ENCODE measurements at places on chromosomes 11 and 22. TPM values are rescaled to one million over a fixed set of nuclear protein-coding genes. Genes with fewer than 3 reads are reported as not detected.

Gene SLC16A8
- total RNA-seq: 1.2 TPM

Gene ME3
- total RNA-seq: 86.1 TPM

Gene DEAF1
- 41.1 TPM for total RNA-seq

Gene SLC37A2
- total RNA-seq: 1.2 TPM

Gene RIC3
- 23.1 TPM for total RNA-seq

Gene CSRP3
- total RNA-seq: not detected

Gene CBLIF
- not detected for total RNA-seq

Gene CHST1
- 12.5 TPM for total RNA-seq

Gene PPME1
- total RNA-seq: 34.7 TPM

Gene TPBGL
- total RNA-seq: not detected

Gene SEC14L6
- 0.49 TPM for total RNA-seq

Gene ADAMTS8
- total RNA-seq: 2.0 TPM

Gene FAM111A
- total RNA-seq: 5.7 TPM

Gene DDI1
- not detected for total RNA-seq

Gene DRICH1
- 0.49 TPM for total RNA-seq

Gene SLC22A6
- total RNA-seq: 5.7 TPM

Gene MAP6
- total RNA-seq: 77.9 TPM

Gene HTR3B
- 0.25 TPM for total RNA-seq

Gene SNX32
- total RNA-seq: 10.8 TPM

Gene TYR
- not detected for total RNA-seq

Gene SDHAF2
- total RNA-seq: 29.3 TPM

Gene MMP13
- 0.25 TPM for total RNA-seq

Gene CD151
- 28.5 TPM for total RNA-seq

Gene MPPED1
- total RNA-seq: 339 TPM

Gene BEST1
- total RNA-seq: 0.49 TPM

Gene DGCR6
- total RNA-seq: 6.4 TPM

Gene TMEM151A
- total RNA-seq: 7.6 TPM

Gene CARD16
- not detected for total RNA-seq

Gene CSNK2A3
- 2.5 TPM for total RNA-seq

Gene AASDHPPT
- 199 TPM for total RNA-seq

Gene TRIM48
- not detected for total RNA-seq

Gene TMEM86A
- total RNA-seq: 4.2 TPM

Gene OR6A2
- total RNA-seq: 0.49 TPM

Gene ISX
- not detected for total RNA-seq

Gene KDM4D
- 1.7 TPM for total RNA-seq

Gene NXPE4
- total RNA-seq: not detected

Gene P2RY2
- not detected for total RNA-seq

Gene OR4D5
- total RNA-seq: not detected

Gene MB
- not detected for total RNA-seq

Gene CALCA
- total RNA-seq: not detected

Gene GPR83
- 0.98 TPM for total RNA-seq

Gene OR5B21
- total RNA-seq: not detected

Gene TSGA10IP
- total RNA-seq: not detected

Gene DEPDC7
- 2.2 TPM for total RNA-seq

Gene PRODH
- 0.74 TPM for total RNA-seq

Gene MUC6
- under 0.01 TPM for total RNA-seq

Gene OOSP4A
- total RNA-seq: not detected

Gene RIMBP3C
- total RNA-seq: 0.49 TPM

Gene RFPL1
- not detected for total RNA-seq

Gene APOA1
- total RNA-seq: 0.49 TPM

Gene LARGE1
- 31.2 TPM for total RNA-seq

Gene PELI3
- 11.8 TPM for total RNA-seq

Gene APLNR
- total RNA-seq: 6.4 TPM

Gene WNT7B
- total RNA-seq: 2.7 TPM

All from temporal lobe (tissue), 4 donors.